CD4-positive, alpha-beta memory T cell (primary cell): ENCODE measurements at places on chromosomes 16 and 17. TPM values are rescaled to one million over a fixed set of nuclear protein-coding genes. Genes with fewer than 3 reads are reported as not detected.

DNA sequence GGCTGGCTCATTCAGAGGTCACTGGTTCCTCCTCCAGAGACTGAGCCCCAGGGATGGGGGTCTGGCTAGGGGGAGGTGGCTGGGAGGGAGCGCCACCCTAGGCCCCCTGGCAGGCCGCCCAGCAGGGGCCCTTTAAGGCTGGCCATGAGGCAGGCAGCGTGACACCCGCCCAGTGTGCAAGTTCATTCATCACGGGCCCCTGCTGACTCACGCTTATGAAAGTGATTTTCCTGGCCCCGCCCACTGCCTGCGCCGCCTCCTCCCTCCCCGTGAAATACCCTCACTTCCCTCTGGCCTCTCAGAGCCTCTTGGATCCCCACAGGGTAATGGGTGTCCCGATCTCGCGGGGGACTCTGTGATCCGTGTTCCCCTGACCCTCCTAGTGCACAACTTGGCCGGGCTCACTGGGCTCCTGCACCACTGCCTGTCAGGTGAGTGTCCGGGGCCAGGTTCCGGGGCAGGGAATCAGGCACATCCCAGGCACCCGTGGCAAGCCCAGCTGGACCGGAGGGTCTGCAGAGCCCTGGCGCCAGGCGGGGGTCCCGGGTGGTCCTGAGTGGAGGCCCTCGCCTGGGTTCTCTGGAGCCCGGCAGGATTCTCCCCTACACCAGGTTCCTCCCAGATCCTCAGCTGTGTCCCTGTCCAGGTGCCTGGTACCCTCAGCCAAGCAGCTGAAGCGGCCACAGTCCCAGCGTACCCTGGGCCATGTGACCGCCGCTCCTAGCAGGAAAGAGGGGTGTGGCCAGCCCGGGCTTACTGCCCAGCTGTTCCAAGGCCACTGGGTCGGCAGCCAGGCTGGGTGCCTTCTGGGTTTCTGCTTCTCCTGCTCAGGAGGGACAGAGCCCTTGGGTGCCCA lies at the start of gene OSGIN1:
Gene OSGIN1, plus strand, starts transcription at position 301 of the 856 bp plus-strand sequence. CDS start 4,432 bp downstream, outside the sequence.
- H3K27me3 ChIP-seq, result no peaks in the 10 kb centered on the region
- no peak within 1 kb of the TSS for H3K27ac ChIP-seq
- no peak within 1 kb of the TSS for H3K4me3 ChIP-seq
- DNase-seq, result peak; percentile 21
- no peaks in the 10 kb centered on the region for H3K36me3 ChIP-seq

- no peak for DNase-seq
- no peak overlapping the region for H3K27ac ChIP-seq
- H3K4me3 ChIP-seq, result no peak overlapping the region
- H3K4me1 ChIP-seq, result no peaks in the 10 kb centered on the region
- no peaks in the 10 kb centered on the region for H3K27me3 ChIP-seq
- H3K36me3 ChIP-seq, result no peaks in the 10 kb centered on the region
Observed at GRCh38 chr16:55379371-55379770, 55.4 kb downstream of the IRX6 start.

GRCh38 chr17:29131814-29132682 lies 48.1 kb downstream of the MYO18A start:
- H3K4me1 ChIP-seq, result peaks cover 50% of the 10 kb centered on the region
- H3K27ac ChIP-seq, result no peak overlapping the region
- DNase-seq, result no peak
- peaks cover 37% of the 10 kb centered on the region for H3K36me3 ChIP-seq
- H3K4me3 ChIP-seq, result no peak overlapping the region
- no peaks in the 10 kb centered on the region for H3K27me3 ChIP-seq

- no peak overlapping the region for H3K27ac ChIP-seq
- DNase-seq, result no peak
- no peaks in the 10 kb centered on the region for H3K27me3 ChIP-seq
- no peaks in the 10 kb centered on the region for H3K36me3 ChIP-seq
- no peak overlapping the region for H3K4me3 ChIP-seq
Observed at GRCh38 chr17:64171041-64171440, 41.1 kb upstream of the ERN1 start.

- H3K4me3 ChIP-seq, result no peak overlapping the region
- no peaks in the 10 kb centered on the region for H3K4me1 ChIP-seq
- H3K36me3 ChIP-seq, result no peaks in the 10 kb centered on the region
- H3K27me3 ChIP-seq, result no peaks in the 10 kb centered on the region
Observed at GRCh38 chr17:9170336-9170735, 149.0 kb downstream of the NTN1 start.

DNA sequence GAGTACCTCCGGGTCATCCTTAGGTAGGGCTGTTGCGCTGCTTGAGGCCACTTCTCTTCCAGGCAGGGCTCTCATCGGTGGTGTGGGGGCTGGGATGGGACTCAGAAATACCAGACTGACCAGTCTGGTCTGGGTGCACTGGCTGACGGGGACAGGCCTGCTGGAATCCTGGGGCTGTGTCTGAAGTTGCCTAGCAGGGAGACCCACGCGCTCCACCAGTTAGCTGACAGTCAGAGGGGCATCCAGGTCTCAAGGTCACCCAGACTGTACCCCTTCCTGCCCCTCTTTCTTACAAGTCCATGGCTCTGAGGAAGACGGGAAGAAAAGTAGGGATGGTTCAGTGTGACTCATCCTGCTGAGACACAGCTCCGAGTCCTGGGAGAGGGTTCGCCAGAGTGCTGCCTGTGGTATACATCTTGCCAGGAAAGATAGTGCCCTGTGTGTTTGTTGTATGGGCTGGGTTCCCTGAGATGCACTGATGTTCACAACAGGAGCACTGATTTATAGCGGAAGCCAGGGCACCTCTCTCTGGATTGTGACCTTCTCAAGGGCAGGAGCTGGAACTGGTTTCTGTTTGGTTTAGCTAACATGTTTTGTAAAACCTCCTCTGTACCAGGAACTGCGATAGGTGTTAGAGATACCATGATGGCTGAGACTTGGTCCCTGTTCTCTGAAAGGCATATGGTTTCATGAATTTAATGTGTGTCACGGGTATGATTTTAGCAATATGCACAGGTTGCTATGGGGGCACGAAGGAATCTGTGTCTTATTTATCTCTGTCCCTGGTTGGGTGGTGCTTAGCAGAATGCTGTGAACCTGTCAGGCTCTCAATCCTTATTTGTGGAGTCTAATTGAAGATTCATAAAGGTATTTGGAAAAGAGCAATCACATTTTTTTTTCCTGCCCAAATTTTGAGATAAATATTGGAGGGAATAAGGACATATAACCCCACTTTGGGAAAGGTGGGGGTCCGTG lies 97.5 kb downstream of the OR1D5 start:
- DNase-seq, result no peak
- peaks cover 20% of the 10 kb centered on the region for H3K36me3 ChIP-seq
- H3K27ac ChIP-seq, result no peak overlapping the region
- no peaks in the 10 kb centered on the region for H3K27me3 ChIP-seq
- H3K4me3 ChIP-seq, result no peak overlapping the region
- no peaks in the 10 kb centered on the region for H3K4me1 ChIP-seq

DNA sequence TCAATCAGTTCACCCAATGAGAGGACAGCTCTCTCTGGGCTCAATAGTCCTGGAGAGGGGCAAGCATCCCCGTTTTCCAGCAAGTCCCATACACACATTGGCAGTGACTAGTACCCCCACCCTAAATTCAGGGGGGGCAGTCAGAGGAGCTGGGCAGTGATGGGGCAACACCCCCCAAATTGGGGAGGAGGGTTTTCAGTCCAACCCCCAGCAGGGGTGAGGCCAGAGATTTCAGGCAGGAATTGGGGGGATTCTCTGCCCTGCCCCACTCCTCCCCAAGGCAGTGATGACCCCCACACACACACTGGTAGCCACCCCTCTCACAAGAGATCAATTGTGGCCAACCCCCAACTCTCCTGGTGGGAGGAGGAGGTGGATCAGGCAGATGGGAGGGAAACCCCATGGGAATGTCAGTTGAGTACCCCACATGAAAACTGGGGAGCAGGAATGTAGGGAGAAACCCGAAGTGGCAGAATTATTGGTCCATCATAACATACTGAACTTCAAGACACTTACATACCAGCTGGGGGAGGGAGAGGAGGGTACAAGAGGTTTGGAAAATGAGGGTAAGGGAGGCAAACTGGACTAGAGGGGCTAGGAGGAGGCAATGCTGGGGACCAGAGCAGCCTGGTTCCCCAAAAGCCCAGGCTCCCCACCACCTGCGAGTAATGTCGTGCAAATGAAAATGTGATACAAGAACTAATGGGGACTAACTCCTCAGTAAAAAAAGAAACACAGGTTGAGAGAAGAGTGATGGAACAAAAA lies 3.1 kb downstream of the VAMP2 start:
- H3K27ac ChIP-seq, result peak overlapping the region; percentile 44
- peaks cover 80% of the 10 kb centered on the region for H3K4me1 ChIP-seq
- no peak for DNase-seq
- H3K36me3 ChIP-seq, result peaks cover 30% of the 10 kb centered on the region
- no peaks in the 10 kb centered on the region for H3K27me3 ChIP-seq

DNA sequence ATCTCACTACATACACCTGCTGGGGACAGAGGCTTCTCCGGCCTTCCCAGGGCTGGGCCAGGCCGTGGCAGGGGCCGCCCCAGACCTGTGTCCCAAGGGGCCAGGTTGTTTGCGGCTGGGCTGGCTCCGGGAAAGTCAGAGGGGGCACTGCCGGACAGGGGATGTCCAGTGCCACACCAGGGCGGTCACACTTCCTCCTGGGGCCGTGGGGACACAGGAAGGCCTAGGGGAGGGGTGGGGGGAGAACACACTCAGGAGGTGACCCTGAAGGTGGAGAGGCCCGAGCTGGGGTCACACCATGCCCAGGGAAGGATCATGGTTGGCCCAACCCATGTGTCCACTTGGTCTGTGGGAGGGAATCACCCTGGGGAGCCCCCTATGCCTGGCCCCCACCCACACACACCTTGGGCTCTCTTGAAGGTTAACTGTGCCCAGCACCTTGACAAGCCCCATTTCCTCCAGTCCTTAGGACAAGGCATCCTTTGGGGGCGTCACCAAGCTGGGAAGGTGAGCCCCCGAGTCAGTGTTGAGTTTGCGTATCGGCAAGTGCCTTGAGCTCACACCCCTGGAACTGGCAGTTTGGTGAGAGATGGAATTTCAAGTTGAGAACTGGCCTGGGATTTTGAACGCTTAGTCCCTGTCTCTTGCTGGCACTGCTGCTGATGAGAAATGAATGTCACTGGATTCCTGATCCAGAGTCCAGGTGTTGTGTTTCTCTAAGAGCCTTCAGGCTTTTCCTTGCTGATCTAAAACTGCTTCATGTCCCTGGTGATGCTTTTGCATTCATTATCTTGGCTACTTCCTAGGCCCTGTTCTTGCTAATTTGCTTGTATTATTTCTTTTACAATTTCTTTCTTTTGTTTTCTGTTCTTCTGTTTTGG lies 7.7 kb upstream of the ACTG1 start:
- no peak overlapping the region for H3K4me3 ChIP-seq
- DNase-seq, result no peak
- peaks cover 35% of the 10 kb centered on the region for H3K4me1 ChIP-seq
- H3K27me3 ChIP-seq, result no peaks in the 10 kb centered on the region

SNAI3 gene
- 15.7 TPM for total RNA-seq

MRPL12 gene
- total RNA-seq, result 21.9 TPM

CYGB gene
- not detected for total RNA-seq

SKAP1 gene
- total RNA-seq, result 88.7 TPM

TMEM100 gene
- not detected for total RNA-seq

SLFN5 gene
- 182 TPM for total RNA-seq
